Gastroesophageal sphincter (tissue), 4 donors: ENCODE measurements at places on chromosomes 5 and 9.

- no peak for ATAC-seq
Observed at GRCh38 chr5:148768806-148769415, 57.5 kb upstream of the ADRB2 start.

DNA sequence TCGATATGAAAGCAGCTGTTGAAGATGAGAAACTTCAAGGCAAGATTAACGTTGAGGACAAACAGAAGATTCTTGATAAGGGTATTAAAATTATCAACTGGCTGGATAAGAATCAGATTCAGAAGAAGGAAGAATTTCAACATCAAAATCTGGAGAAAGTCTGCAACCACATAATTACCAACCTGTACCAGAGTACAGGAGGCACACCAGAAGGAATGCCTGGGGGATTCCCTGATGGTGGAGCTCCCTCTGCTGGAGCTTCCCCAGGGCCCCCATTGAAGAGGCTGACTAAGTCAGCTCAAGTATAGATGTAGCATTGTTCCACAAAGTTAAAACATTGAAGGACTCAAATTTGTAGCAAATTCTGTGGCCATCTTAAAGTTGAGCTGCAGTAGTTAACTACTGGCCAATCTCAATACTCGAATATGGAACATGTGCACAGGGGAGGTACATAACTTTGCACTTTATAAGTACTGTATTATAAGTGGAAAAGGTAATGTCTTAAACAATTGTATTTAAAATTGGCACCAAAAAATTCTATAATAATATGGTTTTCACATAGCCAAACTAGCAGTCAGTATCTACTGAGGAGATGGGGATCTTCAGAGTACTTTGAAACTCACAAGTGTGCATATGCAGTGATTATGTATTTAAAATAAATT, 237.5 kb downstream of the CHSY3 start:
- no peak for ATAC-seq

GRCh38 chr9:88721495-88722279, 186.7 kb downstream of the NXNL2 start:
- ATAC-seq: no peak

- ATAC-seq: no peak
Observed at GRCh38 chr9:99118782-99119466, 14.0 kb downstream of the TGFBR1 start.

DNA sequence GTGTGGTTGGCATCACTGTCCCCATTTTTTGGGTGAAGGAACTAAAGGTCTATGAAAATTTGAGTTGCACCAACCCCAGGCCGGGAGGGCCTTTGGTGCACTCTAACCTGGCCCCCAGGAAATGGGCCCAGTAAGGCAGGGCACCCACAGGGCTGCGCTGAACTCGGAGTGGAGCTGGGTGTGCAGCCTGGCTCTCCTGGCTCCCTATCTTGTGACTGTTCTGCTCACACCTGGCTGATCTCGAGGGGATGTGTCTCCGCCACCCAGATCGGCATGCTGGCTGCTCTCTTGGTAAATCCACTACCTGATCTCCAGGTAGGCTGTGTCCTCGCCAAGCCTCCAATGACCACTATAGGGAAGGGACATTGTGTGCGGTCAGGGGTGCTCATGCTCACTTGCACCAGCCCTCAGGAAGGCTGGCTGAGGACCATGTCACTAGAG, 259.8 kb downstream of the NSG2 start:
- ATAC-seq: no peak

- no peak for ATAC-seq
Observed at GRCh38 chr5:96094904-96095303, 133.3 kb upstream of the ELL2 start.

DNA sequence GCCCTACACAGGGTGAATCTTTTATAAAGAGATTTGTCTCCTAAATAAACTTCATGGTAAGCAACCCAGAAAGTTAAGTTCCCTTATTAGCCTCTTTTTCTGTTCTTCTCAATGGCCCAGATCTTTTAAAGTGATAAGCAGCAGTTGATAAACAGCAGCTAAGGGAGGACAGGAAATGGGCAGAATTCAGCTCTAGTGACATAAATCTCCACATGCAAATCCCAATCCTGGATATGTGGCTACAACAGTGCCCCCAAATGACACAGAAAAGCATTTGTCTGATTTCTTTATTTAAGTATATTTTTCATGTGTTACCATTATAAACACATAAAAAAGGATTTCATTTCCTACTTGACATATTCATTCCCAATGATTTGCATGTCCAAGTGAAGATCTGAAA, 199.0 kb downstream of the DTWD2 start:
- no peak for ATAC-seq

DNA sequence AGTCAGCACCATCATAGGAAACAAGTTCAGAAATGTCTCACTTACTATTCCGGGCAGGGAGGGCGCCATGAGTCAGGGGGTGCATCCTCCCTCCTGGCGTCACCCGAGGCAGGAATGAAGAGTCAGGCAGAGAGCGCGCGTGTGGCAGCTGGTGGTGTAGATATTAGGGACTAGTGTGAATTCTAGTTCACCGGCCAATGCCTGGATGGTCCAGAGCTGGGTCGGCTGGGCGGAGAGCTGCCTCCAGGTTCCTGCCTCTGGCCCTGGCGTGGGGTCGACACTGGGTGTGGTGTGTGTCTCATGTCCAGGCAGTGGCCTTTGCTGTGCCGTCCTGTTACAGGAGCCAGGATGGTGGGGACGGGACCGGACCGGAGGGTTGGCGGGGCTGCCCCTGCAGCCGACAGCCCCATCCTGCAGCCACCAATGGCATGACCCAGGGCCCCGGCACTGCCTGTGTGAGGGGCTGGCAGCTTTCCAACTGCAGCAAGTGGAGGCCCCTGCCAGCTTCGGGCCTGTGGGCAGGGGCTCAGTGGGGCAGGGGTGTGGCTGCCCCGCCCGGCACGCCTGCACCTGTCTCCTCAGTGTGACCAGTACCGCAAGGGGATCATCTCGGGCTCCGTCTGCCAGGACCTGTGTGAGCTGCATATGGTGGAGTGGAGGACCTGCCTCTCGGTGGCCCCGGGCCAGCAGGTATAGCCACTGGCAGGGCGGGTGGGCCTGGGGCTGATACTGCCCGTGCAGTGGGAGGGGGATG, 9.1 kb downstream of the DIPK1B start:
- ATAC-seq: peak; percentile 38

GRCh38 chr9:7613931-7614330, 185.6 kb downstream of the DMAC1 start:
- no peak for ATAC-seq

DNA sequence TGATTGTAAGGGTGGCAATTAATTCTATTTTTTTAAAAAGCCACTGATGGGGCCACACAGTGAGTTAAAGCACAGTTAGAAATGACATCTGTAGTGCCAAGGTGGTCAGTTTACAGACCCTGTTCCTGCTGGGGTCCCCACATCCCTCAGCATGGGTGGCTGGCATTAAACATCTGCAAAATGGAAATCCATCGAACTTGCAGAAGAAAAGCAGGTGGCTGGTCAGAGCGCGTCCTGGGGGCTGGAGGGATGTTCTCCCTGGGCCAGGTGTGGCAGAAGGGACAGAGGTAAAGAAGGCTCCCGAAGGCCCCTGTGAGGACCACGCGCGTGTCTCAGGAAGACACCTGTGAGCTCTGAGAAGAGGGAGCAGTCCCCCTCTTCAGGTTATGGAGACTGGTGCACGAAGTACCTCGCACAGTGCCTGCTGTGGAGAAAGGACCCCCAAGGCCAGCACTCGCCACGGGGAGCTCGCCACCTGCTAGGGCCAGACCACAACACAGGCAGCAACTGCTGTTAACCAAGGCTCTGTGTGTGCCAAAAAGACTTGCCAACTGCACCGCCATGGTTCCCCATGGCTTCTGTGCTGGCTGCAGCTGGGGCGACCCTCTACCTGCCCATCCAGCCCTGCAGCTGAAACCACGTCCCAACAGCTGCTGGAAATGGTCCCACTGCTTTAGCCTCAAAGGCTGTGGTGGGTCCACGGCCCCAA, 65.2 kb downstream of the RASGEF1C start:
- ATAC-seq: no peak

GRCh38 chr5:172503925-172504700, 49.8 kb upstream of the SH3PXD2B start:
- peak; percentile 74 for ATAC-seq

DNA sequence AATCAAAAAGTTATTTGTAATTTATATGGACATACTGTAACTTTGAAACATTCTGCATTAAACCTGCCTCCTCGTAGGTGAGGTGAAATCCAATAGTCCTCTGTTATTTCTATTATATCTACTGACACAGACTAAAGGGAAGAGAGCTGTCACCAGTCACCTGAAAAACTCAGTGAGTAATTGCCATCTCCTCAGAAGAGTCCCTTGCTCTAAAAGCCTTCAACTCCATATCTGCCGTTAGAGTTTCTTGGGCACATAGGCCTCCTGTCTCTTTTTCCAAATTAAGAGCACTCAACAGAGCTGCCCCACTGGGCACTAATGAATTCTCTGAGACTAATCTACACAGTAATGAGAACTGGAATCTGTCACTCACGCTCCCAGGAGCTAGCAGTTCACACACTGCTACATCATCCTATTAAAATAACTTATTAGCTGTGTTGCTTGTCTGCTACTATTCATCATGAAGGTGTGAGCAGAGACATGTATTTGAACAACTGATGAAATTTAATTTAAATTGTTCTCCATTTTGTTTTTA, 67.3 kb upstream of the VCAN start:
- no peak for ATAC-seq

- peak; percentile 59 for ATAC-seq
Observed at GRCh38 chr5:59222687-59223511, 640.0 kb downstream of the RAB3C start.

DNA sequence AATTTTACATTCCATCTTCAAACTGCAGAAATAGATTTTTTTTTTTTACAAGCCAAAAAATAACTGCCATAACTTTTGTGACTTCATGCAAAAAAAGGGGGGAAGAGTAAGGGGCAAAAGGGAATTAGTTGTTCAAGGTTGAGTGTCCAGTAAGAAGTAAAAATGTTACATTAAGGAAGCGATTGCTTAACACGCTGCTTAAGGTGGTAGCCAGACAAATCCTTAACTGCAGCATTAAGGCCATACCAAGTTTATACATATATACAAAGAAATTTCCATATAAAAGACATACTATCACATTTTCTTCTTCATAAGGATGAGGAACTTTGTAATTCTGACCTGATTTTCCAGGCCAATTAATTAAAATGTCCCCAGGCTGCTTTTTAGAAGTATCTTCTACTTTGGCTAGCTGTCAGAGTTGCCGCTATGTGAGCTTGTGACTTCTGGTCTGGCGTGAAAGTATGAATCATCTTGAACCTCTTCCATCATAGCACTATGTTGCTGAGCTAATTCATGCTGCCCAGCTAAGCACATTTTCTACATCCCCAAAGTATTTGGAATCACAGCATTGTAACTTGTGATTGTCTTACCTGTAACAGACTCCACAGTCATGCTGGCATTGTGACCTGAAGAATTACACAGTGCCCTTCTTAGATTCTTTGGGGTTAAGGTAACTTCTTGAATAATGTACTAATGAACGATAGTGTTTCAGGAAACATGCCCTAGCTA, 40.0 kb downstream of the G3BP1 start:
- peak; percentile 78 for ATAC-seq

- ATAC-seq: no peak
Observed at GRCh38 chr5:79800979-79801827, 111.6 kb downstream of the CMYA5 start.

DNA sequence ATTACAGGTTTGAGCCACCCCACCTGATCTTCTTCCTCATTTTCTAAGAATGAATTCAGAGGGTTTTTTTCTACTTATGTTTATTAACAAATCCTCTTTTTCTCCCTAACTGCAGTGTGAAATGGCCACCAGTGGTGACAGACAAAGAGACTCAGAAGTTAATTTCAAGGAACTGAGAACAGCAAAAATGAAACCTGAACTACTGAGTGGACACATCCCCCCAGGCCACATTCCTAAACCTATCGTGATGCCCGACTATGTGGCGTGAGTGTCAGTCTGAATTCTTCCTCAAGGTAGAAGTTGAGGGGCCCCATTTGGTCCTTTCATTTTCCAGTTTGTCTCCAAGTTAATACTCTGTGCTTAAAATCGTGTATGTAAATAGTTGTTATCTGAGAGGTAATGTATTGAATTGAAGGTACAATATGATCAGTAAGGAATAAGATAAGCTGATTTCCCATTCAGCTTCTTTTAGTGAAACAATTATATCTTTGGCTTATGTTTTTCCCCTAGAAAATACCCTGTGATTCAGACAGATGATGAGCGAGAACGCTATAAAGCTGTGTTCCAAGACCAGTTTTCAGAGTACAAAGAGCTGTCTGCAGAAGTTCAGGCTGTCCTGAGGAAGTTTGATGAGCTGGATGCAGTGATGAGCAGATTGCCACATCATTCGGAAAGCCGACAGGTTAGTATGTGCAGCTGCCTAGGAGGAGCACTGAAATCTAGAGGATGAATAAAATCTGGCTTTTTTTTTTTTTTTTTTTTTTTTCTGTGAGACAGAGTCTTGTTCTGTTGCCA, 17.7 kb downstream of the MARVELD2 start:
- no peak for ATAC-seq

GRCh38 chr9:119844431-119844830, 475.2 kb upstream of the BRINP1 start:
- no peak for ATAC-seq

DNA sequence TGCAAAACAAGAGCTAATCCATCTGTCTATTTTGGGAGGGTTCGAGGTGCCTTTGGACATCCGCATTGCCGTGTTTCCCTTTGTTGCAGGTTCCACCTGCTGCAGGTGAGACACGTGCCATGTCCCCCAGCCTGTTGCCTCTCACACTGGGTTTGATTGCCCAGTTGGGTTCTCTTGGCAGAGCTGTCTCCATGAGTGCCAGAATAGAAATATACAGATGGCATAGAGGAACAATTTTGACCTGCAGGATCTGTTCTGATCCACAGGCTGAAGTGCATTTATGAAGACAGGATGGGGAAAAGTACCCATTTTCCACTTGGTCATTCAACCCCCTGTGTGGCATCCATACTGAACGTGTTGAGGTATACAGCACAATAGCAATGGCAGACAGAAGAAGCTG, 178.1 kb downstream of the SGCD start:
- no peak for ATAC-seq

DNA sequence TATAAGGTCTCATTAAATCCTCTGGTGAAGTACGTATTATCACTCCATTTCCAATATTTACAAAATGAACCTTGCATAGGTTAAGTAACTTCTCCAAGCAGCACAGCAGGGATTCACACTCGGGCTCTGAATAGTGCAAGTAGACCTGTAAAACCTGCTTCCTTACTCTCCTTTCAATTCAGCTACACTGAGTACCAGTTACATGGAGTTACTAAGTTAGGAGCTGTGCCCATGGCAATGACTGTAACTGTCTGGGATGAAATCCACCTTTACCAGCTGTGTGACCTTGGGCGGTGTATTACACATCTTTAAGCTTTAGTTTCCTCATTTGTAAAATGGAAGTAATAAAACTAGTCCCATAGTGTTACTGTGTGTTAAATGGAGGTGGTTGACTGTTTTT, 15.9 kb upstream of the MOB3B start:
- no peak for ATAC-seq
